Activated T-cell treated with anti-CD3 and anti-CD28 coated beads, Interleukin-2, amount 50 U/mL, for 72 hours (primary cell): ENCODE measurements at places on chromosomes 16 and 17.

DNA sequence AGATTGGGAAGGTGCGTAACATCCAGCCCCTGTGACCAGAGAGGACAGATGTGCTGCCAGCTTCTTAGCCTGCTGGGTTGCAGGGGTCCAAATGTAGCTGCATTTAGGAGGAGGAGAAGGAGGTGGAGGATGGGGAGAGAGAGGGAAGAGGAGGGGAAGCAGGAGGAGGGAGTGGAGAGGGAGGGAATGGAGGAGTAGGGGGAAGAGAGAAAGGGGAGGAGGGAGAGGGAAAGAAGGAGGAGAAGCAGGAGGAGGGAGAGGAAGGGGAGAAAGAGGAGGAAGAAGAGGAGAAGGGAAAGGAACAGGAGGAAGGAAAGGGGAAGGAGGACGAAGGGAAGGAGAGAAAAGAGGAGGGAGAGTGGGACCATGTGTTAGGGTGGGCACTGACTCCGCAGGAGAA, 108.6 kb downstream of the ABCC12 start:
- DNase-seq: no peak

DNA sequence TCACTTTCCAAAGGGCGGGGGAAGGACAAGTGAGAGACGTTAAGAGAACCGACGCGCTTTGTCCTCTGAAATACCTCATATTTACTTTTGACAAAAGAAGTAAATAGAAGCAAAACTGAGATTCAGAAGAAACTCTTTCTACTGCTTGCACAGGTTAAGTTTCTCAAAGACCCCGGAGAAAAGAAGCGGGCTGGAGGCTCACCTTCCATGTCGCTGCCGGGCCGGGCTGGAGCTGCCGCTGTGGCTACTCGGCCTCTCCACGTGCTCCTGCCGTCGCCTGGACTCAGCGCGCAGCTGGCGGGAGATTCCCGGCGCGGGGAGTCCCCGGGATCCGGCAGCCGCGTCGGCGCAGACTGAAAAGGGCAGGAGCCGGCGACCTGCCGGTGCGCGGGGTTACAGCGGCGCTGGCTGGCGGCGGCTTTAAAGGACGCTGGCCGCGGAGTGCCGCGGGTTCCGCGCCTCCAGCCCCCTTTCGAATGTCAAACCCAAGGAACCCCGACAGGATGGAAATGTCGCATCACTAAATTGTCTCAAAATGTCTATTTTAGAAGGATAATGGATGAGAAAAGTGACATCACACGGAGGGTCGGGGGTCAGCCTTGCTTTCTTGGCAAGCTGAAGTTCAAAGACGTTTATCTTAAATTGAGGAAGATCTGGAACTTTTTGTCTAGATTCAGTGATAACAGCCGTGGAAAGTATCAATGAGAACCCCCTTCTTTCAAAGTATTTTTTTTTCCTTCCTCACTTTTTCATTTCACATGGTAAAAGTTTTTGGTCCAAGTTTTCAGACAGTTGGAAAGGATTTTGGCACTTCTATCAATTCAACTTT, at the start of gene IKZF3:
Gene IKZF3, minus strand, starts transcription at position 395 of the 829 bp plus-strand sequence. Its CDS starts 186 bp downstream, at position 209.
- DNase-seq: peak; percentile 83

DNA sequence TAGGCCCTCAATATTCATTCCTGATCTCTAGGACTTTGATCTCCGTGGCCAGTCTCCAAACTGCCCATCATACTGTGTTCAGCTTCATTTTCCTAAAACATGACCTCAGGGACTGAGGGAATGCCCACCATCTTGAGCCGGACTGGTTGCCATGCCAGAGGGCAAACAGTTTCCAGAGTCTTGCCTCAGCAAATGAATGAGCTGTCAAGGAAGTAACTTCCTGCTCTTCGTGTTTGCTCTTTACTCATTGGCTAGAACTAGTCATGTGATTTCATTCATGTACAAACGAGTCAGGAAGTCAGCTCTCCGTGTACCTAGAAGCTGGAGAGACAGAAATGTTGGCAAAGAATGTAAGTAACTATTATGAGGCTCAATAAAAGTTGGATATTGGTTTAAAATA, 50.2 kb downstream of the ANKFN1 start:
- no peak for DNase-seq

DNA sequence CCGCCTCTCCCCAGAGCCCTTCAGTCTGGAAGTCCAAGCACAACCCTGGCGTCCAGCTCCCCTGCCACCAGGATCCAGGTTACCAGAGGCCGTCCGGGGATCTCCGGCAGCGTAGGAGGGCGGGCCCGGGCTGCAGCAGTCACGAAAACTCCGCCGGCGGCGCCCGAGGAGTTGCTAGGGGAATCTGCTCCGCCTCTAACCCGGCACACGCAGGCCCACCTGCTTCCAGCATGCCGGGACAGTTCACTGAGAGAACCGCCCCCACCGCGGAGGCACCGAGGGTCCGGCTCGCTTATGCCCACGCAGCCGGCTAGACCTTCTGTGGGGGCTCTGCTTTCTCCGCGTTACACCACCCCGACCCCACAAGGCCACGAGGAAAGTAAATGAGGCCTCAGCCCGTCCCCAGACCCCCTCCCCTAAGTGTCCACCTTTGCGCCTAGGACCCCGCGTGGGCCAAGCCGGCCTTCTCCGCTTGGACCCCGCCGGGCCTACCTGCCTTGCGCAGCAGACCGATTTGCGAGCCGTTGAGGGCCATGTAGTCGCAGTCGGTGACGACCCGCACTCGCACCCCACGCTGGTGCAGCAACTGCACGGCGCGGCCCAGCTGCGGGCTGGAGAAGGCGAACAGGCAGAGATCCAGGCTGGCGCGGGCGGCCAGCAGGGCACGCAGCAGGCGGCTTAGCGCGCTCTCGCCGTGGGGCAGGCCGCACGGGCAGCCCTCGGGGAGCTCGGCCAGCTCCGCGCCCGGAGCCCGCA, 587 bp downstream of the PLD6 start:
- DNase-seq: peak; percentile 76

DNA sequence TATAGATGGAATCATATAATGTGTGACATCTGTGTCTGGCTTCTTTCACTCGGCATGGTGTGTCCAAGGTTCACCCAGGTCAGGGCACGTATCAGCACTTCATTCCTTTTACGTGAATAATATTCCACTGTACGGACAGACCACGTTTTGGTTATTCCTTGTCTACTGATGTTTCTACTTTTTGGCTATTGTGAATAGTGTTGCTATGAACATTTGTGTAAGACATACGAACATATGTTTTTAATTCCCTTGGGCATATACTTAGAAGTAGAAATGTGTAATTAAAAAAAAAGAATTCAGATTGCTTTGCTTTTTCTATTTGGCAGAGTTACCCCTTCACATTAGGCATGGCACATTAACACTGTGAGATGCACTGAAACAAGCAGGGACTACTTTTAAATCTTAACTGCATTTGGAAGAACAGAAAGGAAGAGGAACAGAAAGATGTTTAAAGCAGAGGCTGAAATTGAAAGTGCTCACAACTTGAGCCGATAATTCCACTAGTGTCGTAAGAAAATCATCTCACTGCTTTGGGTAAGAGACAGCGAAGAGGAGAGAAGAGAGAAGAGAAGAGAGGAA, 105.3 kb downstream of the VPS53 start:
- DNase-seq: no peak

- no peak for DNase-seq
These were observed 6.5 kb downstream of the EIF1 start for GRCh38 chr17:41695134-41695661.

- no peak for DNase-seq
These were observed 43.1 kb upstream of the GSG1L start for GRCh38 chr16:28106467-28107215.

DNA sequence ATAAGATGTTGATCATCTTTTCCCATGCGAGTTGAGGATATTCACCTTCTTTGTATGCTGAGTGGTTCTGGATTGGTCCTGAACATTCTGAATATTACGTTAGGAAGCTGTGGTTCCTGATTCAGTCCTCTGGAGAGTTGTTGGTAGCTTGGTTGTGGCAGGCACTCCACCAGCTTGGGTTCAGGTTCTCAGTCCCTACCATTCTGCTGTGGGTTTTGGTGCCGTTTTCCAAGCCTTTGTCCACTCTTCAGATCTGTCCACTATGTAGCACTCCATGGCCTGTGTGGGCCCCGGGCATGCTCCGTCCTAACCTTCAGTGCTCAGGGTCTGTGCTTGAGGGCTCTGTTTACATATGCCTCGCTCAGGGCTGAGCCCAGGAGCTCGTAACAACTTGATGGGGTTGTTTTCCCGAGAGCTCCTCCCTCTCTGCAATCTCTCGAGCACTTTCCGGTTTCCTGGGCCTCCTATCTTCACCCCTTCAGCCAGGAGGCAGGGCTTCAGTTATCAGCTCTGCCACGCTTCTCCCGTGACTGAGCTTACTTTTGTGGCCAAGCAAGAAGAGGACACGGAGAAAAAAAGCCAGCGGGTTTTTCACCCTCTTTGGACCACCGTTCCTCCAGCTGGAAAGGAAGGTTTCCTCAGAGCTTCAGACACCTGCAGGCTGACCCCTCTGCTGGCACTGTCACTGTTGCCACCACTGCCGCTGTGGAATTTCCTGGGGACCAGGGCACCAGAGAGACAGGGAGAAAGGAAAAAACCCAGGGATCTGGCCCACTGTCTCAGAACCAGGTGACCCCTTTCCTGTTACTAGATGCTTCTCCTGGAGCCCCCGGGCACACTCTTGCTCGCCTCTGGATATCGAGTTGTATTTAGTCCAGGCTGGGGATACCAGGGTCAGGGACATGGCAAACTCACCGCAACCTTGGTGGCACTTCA, 19.6 kb downstream of the KIAA0513 start:
- no peak for DNase-seq

GRCh38 chr16:77062878-77063675, 127.9 kb upstream of the MON1B start:
- DNase-seq: no peak

DNA sequence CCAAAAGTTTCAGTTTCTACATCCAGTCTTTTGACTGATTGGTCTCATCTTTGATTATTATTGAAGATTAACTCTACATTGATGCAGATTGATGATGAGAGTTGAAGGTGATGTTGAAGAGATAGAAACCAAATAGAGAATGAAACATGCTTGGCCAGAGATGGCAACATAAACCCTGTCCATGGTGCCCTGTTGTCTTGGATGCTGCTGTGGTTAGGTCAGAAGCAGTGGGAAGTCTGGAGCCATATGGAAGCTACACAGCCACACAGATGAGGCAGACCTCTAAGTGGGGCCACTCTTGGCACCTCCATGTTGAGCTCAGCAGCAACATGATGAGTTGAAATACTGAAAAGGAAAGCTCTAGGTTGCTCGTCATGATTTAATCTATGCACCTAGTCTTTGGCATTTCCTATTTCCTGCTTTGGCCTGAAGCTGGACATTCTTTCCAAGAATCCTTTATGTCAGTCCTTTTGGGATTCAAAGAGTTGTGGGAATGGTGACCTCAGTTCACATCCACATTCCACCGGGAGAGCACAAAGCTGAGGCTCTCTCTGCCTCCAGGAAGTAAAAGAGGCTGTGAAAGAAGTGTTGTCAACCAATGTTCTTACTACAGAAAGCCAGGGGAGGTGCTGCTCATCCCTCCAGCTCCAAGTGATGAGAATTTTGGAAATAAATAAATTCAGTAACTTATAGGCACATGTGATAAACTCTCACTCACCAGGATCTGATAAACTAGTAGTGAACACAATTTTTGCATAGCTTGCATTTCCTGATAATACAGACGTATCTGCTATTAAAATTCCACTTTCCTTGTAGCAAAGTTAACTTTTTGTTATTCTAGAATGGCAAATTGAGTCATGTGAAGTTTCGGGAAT, 127.7 kb upstream of the MAF start:
- no peak for DNase-seq

GRCh38 chr17:49003557-49004511, 6.6 kb downstream of the IGF2BP1 start:
- DNase-seq: no peak
